Tongue (tissue), 3 donors: ENCODE measurements at places on chromosomes 2 and 18. TPM values are rescaled to one million over a fixed set of nuclear protein-coding genes. Genes with fewer than 3 reads are reported as not detected.

Gene GALR1
- 0.21 TPM for total RNA-seq

Gene CNRIP1
- total RNA-seq, result 19.6 TPM

Gene NBEAL1
- 66.0 TPM for total RNA-seq

Gene TRIM43B
- total RNA-seq, result not detected

Gene PLB1
- total RNA-seq, result 2.4 TPM

Gene SMPD4
- total RNA-seq, result 22.5 TPM

Gene C1QL2
- not detected for total RNA-seq

Gene KCNG2
- total RNA-seq, result not detected

Gene FER1L5
- total RNA-seq, result under 0.01 TPM

Gene TWSG1
- total RNA-seq, result 74.1 TPM

Gene PRKAG3
- total RNA-seq, result 19.7 TPM

Gene ASIC4
- total RNA-seq, result 0.10 TPM

Gene CNDP1
- total RNA-seq, result not detected

- no peak for DNase-seq
These were observed 69.3 kb upstream of the MCFD2 start for GRCh38 chr2:46984642-46985476.

DNA sequence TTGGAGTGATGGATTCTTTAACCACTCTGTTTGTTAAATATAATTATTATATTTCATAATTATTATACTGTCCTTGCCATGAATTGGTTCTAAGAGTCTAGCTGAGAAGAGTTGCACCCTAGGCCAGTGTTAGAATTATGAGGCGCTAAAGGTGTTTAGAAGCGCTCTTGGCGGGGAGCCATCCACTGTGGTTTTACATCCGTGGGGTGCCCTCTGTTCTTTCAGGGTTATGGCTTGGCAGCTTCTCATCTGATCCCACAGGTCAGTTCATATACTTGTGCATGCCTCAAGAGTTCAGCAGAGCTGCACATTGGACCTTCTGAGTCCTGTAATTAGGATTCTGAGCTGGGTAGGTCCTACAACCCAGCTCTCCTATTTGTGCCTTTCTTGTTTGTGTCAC, 9.1 kb downstream of the ASAP2 start:
- no peak for DNase-seq

DNA sequence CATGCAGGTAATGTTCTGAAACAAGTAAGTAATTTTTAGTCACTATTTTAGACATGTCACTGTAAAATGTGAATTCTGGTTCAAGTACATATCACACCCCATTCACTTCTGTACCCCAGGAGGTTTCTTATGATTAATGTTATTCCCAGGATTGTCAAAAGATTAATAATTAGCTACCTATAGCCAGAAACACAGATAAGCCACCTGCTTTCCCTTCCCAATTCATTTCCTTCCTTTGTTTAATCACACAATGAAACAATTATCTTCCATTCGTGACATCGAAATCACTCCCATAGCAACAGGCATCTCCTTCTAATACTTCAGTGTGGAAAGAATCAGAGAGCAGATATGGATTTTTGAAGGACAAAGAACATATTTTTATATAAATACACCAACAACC, 1650.3 kb upstream of the CELF4 start:
- DNase-seq, result no peak

DNA sequence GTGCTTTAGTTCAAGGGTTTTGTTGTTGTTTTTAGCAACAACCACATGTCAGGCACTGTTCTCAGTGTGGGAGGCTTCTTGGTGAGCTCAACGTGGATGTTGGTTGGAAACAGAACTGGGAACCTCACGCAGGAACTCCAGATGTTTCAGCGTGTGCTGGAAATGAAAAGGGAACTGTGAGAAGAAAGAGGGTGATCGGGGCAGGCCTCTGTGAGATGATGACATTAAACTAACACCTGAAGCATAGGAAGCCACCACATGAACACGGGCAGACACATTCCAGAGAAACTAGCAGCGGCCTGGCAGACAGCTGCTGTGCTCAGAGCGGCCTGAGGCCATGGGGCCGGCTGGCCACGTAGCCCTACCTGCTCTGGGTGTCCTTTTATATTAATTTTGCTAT, 66.4 kb downstream of the COA5 start:
- DNase-seq, result no peak

- no peak for DNase-seq
These were observed 7.8 kb upstream of the ETAA1 start for GRCh38 chr2:67389286-67389685.

- DNase-seq, result no peak
These were observed 25.4 kb downstream of the PDCL3 start for GRCh38 chr2:100588071-100588786.

- DNase-seq, result no peak
These were observed 48.2 kb downstream of the CRIM1 start for GRCh38 chr2:36403675-36404230.

GRCh38 chr2:220682616-220683015, 889.5 kb downstream of the EPHA4 start:
- no peak for DNase-seq

- DNase-seq, result peak; percentile 76
These were observed 73.5 kb downstream of the MYO1B start for GRCh38 chr2:191318729-191319078.

- DNase-seq, result no peak
These were observed 1.6 kb upstream of the CSRNP3 start for GRCh38 chr2:165467921-165468320.

GRCh38 chr2:141692829-141693228, 438.0 kb downstream of the LRP1B start:
- no peak for DNase-seq

DNA sequence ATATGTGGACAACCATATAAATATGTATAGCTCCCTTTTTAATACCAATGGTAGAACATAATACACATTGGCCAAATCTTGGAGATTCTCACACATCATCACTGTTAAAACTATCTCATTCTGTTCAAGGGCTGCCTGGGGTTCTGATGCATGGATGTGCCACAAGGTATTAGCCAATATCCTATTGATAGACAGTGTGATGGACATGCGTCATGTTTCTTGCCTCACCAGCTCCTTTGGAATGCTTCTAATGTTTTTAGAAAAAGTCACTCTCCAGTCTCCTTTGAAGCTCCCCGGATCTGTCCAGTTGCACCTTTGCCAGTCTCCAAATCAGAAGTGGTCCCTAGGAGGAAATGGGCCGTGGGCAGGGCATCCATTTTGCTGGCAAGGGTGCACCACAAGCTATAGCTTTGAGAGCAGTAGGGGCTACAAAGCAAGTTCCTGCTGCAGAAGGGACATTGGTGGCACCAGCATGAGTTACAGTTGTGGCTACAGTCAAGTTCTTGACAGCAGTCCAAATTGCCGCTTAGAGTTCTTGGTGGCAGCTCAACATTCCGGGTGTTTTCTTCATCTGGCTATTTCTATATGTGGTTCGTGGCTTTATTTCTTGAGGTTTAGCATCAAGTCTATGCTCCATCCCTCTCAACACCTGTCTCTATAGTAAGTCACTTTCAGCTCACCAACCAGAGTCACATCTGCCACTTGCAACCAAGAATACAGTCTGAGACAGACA, 25.1 kb upstream of the ATRAID start:
- no peak for DNase-seq

GRCh38 chr2:62415518-62415917, 90.5 kb downstream of the TMEM17 start:
- DNase-seq, result no peak

- no peak for DNase-seq
These were observed 178.9 kb downstream of the FAM124B start for GRCh38 chr2:224222974-224223373.

DNA sequence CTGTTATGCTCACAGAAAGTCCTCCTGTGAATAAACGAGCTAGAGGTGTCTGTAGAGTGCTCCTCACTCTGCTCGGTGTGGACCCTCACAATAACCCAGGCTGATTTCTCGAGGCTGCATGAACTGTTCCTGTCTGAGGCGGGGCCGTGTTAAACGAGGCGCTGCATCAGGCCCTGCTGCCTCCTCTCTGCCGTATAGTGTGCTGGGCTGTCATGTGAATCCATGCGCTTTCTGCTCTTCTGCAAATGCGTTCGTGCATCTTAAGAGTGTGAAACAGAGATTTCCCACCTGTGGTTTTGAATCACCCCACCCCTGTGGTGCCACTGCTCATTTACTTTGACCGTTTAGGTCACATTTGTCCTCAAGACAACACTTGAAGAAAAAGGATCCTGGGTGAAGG, 26.2 kb downstream of the TRAF3IP1 start:
- DNase-seq, result no peak

- peak; percentile 2 for DNase-seq
These were observed at the start of gene ARHGAP15 for GRCh38 chr2:143128681-143129580. ARHGAP15 (plus strand) TSS chr2:143129419.

- no peak for DNase-seq
These were observed 217.0 kb downstream of the NCK2 start for GRCh38 chr2:105961599-105962146.

DNA sequence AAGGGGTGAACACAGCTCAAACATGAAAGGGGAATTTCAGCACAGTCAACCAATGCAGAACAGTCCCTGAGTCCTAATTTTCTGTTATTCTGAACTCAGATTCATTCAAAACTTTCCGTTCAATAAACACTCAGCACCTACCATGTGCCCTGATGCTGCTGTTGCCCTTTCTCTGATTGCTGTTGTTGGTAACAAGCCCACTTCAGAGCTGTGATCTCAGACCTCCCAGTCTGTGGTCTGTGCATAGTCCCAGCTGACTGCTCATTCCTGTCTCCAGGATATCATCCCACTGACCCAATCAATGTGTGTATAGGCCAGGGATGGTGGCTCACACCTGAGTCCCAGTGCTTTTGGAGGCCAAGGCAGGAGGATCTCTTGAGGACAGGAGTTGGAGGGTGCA, 82.7 kb upstream of the SLC35G4 start:
- DNase-seq, result no peak

- no peak for DNase-seq
These were observed 364.3 kb upstream of the SPHKAP start for GRCh38 chr2:228545748-228546145.

- peak; percentile 13 for DNase-seq
These were observed 49.1 kb downstream of the EML6 start for GRCh38 chr2:54772531-54772930.

GRCh38 chr2:240506406-240507059, 51.3 kb downstream of the ANKMY1 start:
- no peak for DNase-seq

DNA sequence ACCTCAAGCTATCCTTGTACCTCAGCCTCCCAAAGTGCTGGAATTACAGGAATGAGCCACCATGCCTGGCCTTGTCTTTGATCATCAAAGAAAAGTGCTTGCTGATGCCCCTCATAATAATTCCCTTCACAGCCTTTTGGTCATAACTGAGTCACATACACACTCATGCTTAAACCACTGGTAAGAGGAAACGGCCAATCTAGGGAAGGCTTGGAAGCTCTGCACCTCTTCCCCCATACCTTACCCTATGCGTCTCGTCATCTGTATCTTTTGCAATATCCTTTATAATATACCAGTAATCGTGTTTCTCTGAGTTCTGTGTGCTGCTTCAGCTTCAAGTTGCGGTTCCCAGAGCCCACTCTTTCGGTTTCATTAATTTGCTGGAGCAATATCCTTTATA, 4.8 kb upstream of the RNF138 start:
- DNase-seq, result no peak

DNA sequence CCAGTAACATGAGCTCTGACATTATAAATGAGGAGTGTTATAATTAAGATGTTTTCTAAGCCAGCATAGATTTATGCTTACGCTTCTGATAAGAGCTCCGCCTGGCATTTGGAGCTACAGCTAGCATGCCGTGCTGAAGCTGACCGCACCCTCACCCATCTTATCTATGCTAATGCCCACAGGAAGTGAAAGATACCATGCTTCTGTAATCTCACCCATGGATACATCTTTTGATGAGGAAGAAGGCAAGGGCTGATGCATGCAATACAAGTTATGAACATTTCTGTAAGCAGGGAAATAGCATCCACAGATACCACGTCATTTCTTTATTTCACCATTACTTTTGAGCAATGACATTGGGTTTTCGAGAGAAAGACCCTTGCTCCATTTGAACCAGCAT, 82.3 kb downstream of the ARL4C start:
- DNase-seq, result no peak
